Mesendoderm (in vitro differentiated cells): ENCODE measurements at places on chromosomes 16 and 17.

GRCh38 chr17:8080799-8081219 lies 6.7 kb downstream of the ALOX12B start:
- no peak for DNase-seq

DNA sequence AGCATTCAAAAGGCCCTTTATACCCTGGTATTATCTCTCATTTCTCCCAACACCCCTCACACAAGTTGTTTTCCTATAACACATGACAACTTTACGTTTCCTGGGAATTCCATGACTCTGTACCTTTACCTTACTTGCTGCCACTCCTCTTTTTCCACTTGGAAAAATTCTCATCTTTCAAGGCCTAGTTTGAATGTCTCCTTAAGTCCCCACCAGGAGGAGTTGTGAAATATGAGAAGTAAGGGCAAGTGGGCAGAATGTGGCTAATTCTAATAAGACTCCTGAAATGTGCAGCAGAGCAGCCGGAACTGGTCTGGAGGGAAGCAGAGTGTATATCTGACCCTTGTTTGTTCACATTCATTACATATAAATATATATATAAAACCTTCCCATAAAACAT lies 39.7 kb downstream of the BRCA1 start:
- peak; percentile 31 for DNase-seq

- DNase-seq = no peak
Observed at GRCh38 chr17:2297023-2297422, 6.6 kb downstream of the SMG6 start.

DNA sequence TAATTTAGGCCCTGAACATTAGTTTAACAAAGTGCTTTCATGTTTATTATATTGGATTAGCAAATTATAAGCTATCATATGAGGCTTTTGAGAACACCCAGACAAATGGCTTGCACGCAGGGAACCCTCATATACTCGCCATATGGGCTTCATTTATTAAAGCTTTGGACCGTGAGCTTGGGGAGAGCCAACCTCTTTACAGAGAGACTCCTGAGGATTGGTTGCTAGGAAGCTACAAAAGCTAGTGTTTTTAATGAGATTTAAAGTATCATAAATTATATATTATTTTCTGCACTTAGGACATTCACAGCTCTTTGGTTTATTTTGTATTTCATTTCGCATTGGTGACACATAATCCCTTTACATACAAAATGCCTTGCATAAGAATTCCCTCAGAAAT lies 193.8 kb upstream of the TOX3 start:
- no peak for DNase-seq

- no peak for DNase-seq
Observed at GRCh38 chr16:1003391-1004347, 22.1 kb downstream of the SOX8 start.

DNA sequence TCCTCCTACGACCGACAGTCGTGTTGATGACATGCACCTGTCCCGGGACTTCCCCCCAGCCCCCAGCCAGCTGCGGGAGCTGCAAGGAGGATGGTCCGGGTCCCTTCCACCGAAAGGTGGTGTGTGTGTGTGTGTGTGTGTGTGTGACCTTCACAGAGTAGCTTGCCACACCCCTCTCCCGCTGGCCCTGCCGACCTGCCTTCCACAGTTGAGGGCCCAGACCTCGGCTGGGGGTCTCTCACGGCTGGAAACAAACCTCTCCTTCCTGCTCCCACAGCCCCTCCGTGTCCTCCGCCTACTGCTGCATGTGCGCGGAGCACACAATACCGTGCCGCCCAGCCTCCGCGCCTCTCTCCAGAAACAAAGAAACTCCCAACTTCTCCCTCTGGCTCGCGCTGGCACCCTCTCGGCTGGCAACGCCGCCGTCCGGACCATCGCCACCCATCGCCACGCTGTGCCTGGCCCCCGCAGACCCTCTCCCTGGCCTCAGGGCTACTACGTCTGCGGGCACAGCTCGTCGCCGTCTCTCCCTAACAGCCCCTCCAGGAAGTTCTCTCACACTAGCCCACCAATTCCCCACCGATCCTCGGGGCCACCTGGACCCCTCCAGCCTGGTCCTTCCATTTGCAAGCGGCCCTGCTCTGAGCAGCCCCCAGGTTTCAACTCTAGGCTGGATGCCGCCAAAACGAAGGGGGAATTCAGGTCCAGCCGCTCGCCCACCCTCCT lies 81.2 kb downstream of the TIMM22 start:
- peak; percentile 38 for DNase-seq

- DNase-seq = no peak
Observed at GRCh38 chr17:78534492-78535272, 42.5 kb downstream of the DNAH17 start.

GRCh38 chr16:49250689-49251088 lies 30.9 kb downstream of the CBLN1 start:
- peak; percentile 48 for DNase-seq

DNA sequence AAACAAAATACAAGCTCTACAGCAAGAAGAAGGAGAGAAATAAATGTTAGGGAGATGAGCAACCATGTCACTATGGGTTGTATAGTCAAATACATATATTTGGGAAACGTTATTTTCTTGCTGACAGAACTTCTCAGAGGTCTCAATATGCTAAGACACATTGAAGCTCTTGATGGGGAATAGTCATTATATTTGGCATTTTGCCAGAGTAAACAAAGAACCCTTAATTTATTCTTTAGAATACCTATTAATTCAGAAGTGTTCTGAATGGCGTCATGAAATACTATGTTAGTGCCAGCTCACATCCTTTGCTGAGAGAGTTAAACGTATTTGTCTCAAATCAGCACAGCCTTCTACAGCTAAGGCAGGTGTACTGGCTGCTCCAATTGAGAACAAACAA lies 458.9 kb downstream of the CDH13 start:
- no peak for DNase-seq

DNA sequence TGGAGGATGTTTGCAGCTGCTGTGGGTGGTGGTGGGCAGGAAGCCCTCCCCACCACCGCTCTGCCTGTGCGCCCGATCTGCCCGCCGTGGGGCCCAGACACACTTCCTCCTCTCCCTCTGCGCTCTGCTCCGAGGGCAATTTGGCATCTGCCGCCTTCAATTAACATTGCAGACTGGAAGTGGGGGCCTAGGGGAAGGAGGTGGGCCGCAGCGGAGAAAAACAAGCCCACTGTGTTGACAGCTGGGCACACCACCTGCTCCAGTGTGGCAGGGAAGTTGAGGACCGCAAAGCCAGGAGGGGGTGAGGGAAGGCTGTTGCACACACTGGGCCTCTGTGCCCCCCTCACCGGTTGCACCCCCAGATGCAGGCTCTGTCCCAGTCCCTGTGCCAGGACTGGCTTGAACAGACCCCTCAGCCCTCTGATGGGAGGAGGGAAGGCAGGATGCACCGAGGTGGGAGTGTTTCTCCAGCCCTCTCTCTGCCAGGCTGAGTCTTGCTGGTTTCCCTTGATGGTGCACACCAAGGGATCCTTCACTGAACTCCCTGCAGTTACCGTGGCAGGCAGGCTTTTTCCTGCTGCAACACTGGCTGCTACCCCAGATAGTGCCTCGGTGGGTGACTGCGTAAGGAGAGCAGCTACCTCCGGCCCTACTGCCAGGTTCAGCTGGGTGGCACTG lies 72.8 kb upstream of the MED9 start:
- DNase-seq = no peak
